NCI-H2081 treated with DMSO at 0.1 percent for 48 hours (cell line): ENCODE measurements at places on chromosomes 2 and 18.

GRCh38 chr2:149400997-149401396 lies 70.6 kb downstream of the LYPD6 start:
- DNase-seq: no peak

GRCh38 chr18:47915229-47915628 lies 15.2 kb downstream of the SMAD2 start:
- no peak for DNase-seq

DNA sequence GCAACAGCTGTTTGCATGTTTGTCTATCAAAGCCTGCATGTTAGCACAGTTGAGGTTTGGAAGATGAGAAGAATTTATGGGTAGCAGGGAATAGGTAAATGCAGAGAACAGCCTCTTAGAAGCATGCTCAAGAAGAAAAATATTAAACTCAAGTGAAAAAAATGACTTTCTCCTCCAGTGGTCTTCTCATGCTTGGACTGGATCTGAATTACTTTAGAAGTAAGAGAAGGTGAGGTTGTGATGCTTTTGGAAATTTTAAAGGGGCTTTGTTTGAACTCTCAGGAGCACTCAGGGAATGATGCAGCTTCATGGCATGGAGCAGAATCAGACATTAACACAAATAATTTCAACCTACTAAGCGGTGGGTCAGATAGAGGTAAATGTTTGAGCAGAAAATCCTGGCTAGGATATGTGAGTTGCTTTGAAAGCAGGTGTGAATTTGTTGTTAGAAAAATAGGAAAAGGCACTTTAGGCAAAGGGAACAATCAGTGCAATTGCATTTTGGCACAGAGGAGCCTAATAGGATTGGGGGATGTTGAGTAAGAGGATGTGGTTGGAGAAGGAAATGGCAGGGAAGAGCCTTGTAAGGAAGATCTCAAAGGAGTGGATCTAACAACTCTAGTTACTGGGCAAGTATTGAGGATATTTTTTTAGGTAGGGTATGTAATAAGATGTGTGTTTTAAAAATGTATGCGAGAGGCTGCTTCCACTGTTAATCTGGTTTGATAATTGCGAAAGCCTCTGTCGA lies 76.3 kb downstream of the DDX1 start:
- no peak for DNase-seq

DNA sequence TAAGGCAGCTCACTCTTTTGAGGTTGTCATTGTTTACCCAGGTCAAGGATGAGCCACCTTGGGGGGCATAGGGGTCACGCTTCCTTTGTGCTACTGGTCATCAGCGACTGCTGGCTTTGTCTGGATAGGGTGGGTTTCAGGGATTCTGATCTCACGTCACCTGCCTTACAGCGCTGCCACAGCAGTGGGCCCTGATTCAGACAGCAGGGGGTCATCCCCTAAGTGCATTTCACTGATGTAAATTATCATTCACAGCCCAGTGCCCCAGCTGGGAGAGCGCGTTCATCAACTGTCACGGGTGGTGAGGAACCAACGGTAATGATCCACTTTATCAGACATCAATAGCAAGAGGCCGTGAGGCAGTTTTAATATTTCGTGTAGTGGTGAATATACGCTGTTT lies 291.2 kb downstream of the NEDD4L start:
- no peak for DNase-seq

- no peak for DNase-seq
These were observed 59.8 kb upstream of the IL1R1 start for GRCh38 chr2:102082571-102083392.

DNA sequence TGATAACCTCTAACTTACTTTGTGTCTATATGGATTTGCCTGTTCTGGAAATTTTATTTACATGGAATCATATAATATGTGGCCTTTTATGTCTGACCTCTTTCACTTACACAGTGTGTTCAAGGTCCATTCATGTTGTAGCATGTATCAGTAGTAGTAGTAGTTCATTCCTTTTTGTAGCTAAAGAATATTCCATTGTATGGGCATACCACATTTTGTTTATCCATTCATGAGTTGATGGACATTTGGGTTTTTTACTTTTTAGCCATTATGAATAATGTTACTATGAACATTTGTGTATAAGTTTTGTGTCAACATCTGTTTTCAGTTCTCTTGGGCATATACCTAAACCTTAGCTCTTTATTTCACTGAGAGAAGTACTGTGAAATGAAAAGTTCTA lies 11.5 kb downstream of the BBS5 start:
- DNase-seq: no peak

DNA sequence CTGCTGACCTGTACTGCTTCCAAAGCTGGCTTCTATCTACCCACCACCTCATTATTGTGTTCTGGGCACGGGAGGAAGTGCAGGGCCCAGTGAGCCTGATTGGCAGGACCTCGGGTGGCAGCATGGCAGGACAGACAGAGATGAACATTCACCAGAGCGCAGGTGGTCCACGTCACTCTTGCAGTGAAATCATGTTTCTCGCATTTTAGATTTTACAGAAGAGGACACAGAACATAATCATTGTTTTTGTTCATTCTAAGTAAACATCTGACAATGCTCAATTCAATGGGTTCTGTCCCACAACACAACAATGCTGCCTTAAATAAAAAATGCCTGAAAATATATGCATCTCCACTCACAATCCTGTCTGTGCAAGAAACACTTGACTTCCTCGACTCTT lies 11.5 kb upstream of the BIN1 start:
- no peak for DNase-seq

DNA sequence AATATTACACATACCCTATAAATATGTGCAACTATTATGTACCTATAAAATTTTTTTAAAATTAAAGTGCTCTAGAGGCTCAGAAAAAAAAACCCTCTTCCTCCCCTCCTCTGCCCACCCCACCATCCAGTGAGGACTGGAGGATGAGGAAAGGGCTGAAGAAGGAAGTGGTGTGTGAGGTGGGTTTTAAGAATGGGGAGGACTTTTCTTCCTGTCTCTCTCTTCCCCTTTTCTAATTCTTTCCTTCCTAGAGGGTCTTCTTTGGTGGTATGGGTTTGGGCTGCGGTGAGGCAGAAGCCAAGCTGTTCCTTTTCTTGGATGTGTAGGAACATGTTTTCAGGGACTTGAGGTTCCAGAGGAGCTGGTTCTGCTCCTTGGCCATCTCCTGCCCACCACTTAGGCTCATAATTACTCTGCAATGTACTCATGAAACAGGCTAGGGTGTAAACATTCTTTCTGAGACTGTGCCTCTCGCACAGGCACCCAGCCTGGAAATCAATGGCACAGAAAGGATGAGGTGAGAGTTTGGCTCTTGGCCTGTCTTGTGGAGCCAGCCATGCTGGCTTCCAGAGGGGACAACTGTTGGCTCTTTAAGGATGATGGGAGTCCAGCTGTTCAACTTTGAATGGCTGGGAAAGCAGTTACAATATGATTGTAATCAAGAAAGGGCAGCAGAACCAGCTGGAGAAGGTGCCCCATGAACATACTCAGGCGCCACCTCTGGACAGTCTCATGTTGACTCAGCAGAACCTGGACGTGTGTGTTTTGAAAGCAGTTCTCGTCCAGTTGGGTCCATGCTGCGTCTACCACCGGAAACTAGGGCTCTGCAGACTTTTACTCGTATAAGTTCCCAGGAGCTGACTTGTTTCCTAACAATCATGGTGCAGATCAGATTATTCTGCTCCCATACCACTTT lies 38.3 kb downstream of the IL1RL2 start:
- DNase-seq: no peak

GRCh38 chr2:230564805-230565779 lies 147.6 kb upstream of the CAB39 start:
- no peak for DNase-seq

DNA sequence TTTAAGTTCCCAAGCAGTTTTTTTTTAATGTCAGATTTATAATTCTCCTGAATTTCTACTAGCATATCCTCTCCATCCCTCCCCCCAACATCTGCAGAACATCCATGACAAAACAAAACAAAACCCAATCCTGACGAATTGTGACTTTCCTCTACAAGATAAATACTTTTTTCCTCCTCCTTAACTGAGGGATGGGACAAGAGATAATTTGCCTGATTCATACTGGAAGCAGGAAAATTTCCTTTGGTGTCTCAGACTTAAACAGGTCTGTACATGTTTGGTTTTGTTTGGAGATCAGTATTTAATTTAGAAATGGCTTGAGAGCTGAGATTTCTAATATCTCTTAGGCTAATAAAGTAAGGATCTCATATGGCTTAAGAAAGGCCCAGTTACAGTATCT lies 2.2 kb downstream of the CAVIN2 start:
- no peak for DNase-seq
